Regular cardiac myocyte (primary cell): ENCODE measurements at places on chromosomes 2 and 18. TPM values are rescaled to one million over a fixed set of nuclear protein-coding genes. Genes with fewer than 3 reads are reported as not detected.

ZDBF2 gene
- total RNA-seq = 12.1 and 26.2 TPM in 2 replicates

CFC1 gene
- not detected in 2 replicates for total RNA-seq

CPS1 gene
- 27.4 and 40.3 TPM in 2 replicates for total RNA-seq

UPP2 gene
- 0.28 TPM in 1 of 2 replicates, not detected in the other for total RNA-seq

UBE2F gene
- 43.7 and 67.7 TPM in 2 replicates for total RNA-seq

CXCR1 gene
- not detected in 2 replicates for total RNA-seq

BCL11A gene
- total RNA-seq = 0.19 and 0.28 TPM in 2 replicates

NTSR2 gene
- total RNA-seq = not detected in 2 replicates

LINC00305 gene
- total RNA-seq = not detected in 2 replicates

KATNAL2 gene
- 0.96 and 2.5 TPM in 2 replicates for total RNA-seq

CAPN13 gene
- under 0.01 TPM in 1 of 2 replicates, not detected in the other for total RNA-seq

SLC39A10 gene
- 66.3 and 69.6 TPM in 2 replicates for total RNA-seq

TMEM18 gene
- 16.3 and 21.1 TPM in 2 replicates for total RNA-seq

BBS5 gene
- 2.9 and 5.4 TPM in 2 replicates for total RNA-seq

C2orf72 gene
- total RNA-seq = 0.38 and 5.1 TPM in 2 replicates

RBM43 gene
- total RNA-seq = 2.7 and 6.2 TPM in 2 replicates

ZSWIM2 gene
- total RNA-seq = under 0.01 TPM in 2 replicates

RAX gene
- not detected in 2 replicates for total RNA-seq

OBSL1 gene
- total RNA-seq = 26.6 and 45.1 TPM in 2 replicates

SPDYA gene
- 0.58 and 0.85 TPM in 2 replicates for total RNA-seq

MARCHF7 gene
- total RNA-seq = 110 and 131 TPM in 2 replicates

LAMA1 gene
- total RNA-seq = 37.4 and 91.6 TPM in 2 replicates

RAMP1 gene
- 0.77 and 3.1 TPM in 2 replicates for total RNA-seq

COL4A3 gene
- 0.58 and 11.0 TPM in 2 replicates for total RNA-seq

REG1B gene
- not detected in 2 replicates for total RNA-seq

CXXC1 gene
- 24.5 and 61.7 TPM in 2 replicates for total RNA-seq

LOXHD1 gene
- not detected in 2 replicates for total RNA-seq
